BJ (cell line): ENCODE measurements at places on chromosomes 3 and 15.

DNA sequence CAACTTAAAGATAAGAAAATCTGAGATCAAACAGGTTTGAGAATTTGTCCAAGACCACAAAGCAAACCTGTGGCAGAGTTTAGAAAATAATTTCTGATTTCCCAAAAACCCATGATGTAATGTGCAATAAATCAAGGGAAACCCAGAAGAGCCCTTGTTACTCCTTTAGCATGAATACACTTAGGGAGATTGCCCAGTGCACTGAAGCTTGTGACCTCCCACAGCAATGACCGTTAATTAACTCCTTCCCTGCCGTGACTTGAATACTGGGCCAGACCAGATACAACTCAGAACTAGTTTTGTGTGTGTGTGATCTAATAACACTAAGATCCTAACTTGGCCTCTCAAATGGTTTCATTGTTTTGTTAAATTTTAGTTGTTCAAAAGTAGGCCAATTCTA lies 2.5 kb downstream of the PRKAR2A start:
- no peak for DNase-seq

- no peak for DNase-seq
Measured at GRCh38 chr15:100204771-100205170, 137.0 kb downstream of the ADAMTS17 start.

DNA sequence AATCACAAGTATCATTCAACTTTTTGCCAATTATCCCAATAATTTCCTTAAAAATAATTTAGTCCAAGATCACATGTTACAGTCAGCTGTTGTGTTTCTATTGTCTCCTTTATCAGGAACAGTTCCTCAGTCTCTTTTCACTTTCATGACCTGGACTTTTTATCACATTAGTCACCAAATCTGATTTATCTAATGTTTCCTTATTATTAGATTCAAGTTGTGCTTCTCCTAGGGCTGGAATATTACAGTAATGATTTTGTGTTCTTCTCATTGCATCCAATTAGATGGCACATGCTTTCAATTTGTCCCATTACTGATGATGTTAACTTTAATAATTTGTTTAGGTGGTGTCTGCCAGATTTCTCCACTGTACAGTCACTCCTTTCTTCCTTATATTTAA lies 66.3 kb upstream of the DCBLD2 start:
- DNase-seq, result no peak

- no peak for DNase-seq
Measured at GRCh38 chr15:24678485-24678884, 2.9 kb downstream of the NPAP1 start.

GRCh38 chr3:184603151-184604030 lies 41.8 kb downstream of the EPHB3 start:
- DNase-seq, result no peak

DNA sequence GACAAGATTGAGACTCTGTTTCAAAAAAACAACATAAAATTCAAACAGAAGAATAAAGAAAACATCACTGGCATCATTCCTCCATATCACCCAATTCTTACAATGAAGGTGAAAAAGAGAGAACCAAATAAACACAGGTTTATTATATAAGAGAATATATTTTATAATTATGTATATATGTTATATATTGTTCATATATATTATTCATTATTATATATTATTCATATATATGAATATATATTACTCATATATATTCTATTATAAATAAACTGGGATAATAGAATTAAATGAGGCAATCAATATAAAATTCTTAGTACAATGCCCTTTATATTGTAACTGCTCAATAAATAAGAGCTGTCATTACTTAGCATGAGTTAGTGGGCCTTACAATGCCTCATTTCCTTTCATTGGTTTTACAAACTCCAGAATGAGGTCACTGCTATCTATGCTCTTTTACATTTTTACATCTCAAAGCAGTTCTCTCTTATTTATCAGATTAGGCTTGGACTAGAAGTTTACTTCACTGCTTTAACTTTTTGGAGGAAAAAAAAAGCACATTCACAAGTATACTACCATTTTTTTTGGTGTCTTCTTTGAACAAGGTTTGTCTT lies 135.5 kb upstream of the TTC14 start:
- no peak for DNase-seq

DNA sequence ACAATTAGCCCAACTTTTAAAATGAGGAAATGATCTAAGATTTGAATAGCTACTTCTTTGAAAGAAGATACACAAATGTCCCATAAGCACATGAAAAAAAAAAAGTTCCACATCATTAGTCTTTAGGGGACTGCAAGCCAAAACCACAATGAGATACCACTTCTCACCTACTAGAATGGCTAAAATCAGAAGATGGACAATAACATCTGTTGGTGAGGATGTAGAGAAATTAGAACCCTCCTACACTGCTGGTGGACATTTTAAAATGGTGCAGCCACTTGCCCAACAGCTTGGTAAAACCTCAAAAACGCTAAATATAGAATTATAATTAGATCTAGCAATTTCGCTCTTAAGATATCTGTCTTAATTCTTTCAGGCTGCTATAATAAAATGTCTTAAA lies 77.1 kb downstream of the MEX3B start:
- no peak for DNase-seq

GRCh38 chr3:172174513-172175253 lies 135.3 kb downstream of the FNDC3B start:
- DNase-seq, result no peak

DNA sequence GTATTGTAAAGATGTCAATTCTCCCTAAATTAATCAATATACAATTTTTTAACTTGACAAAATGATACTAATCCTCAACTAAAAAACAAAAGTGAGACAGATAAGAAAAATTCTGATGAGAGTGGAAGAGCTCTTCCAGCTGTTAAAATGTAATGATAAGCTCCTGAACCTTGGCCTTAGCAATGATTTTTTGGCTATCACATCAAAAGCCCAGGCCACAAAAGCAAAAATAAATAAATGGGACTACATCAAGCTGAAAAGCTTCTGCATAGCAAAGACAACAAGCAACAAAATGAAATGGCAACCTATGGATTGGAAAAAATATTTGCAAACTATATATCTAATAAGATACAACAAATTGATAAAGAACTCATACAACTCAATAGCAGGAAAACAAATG lies 24.0 kb upstream of the SRPRB start:
- DNase-seq, result no peak

DNA sequence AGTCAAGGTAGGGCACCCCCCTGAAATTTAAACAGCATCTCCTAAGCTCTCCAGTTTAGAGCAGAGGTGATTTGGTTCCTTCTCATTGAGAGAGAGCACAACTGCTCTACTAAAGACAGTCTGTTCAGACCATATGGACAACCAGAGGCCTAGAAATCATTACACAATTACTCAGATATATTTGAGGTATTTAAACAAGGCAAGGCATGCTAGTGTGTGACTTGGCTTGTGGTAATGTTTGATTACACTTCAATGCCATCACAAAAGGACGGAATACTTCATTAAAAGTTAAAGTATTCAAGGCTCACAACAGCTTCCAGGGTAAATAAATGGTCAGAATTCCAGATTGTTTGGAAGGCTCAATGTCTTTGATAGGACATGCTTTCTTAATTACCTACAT lies 110.2 kb downstream of the LRTM1 start:
- DNase-seq, result peak; percentile 64

DNA sequence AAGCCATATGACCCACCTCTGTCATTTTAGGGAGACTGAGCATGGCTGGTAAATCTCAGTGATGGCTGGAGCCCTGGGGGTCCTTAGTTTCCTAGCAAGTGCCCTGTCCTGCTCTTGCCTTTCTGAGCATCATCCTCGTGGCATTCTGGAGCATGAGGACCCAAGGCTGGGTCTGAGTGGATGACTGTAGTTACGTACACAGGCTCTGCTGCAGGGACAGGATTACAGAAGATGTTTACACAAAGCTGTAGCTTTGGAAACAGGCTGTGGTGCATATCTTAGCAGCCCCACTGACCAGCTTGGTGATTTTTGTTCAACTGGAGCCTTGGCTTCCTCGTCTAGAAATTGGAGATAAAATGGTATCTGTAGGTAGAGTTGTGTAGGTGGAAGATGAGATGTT lies 272.9 kb upstream of the CTDSPL start:
- DNase-seq, result no peak

- DNase-seq, result no peak
Measured at GRCh38 chr3:37867144-37867543, 5.5 kb downstream of the CTDSPL start.

GRCh38 chr3:183494341-183494740 lies 61.2 kb downstream of the KLHL6 start:
- DNase-seq, result no peak

- no peak for DNase-seq
Measured at GRCh38 chr15:98763179-98763578, 114.8 kb downstream of the IGF1R start.

DNA sequence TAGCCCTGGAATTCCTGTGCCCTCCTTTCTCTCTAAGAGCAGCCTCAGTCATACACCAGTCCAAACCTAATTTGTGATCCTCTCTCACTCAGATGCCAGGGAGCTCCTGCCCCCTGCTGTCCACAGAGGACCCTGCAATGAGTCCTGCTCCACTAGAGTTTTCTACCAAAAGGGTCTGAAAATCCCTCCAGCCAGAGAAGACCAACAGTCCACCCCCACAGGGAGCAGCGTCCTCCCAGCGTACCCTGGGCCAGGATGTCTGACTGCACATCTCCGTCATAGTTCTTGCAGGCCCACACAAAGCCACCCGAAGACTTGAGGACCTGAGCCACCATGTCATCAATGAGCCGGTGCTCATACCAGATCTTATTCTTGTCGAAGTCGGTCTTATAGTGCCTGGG lies 15.4 kb downstream of the IDH2 start:
- no peak for DNase-seq

- no peak for DNase-seq
Measured at GRCh38 chr3:97612632-97613031, 151.9 kb upstream of the ARL6 start.

- no peak for DNase-seq
Measured at GRCh38 chr15:99614749-99615288, 49.0 kb downstream of the MEF2A start.

DNA sequence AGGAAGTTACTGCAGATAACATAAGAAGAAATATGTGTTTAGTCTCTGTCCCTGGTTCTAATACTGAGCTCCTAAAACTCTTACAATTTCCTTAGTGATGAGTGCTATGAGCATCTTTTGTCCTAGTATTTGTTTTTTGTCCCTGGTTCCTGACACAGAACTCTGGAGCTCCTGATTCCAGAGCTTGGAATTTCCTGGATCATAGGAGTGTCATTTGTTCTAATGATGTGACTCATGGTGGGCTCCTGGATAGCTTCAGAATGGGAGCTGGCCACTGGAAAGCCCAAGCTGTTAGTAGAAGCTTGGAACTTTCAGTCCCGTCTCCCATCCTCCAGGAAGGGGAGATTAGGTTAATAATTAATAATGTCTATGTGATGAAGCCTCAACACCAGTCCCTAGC lies 98.2 kb downstream of the CNTN6 start:
- no peak for DNase-seq

DNA sequence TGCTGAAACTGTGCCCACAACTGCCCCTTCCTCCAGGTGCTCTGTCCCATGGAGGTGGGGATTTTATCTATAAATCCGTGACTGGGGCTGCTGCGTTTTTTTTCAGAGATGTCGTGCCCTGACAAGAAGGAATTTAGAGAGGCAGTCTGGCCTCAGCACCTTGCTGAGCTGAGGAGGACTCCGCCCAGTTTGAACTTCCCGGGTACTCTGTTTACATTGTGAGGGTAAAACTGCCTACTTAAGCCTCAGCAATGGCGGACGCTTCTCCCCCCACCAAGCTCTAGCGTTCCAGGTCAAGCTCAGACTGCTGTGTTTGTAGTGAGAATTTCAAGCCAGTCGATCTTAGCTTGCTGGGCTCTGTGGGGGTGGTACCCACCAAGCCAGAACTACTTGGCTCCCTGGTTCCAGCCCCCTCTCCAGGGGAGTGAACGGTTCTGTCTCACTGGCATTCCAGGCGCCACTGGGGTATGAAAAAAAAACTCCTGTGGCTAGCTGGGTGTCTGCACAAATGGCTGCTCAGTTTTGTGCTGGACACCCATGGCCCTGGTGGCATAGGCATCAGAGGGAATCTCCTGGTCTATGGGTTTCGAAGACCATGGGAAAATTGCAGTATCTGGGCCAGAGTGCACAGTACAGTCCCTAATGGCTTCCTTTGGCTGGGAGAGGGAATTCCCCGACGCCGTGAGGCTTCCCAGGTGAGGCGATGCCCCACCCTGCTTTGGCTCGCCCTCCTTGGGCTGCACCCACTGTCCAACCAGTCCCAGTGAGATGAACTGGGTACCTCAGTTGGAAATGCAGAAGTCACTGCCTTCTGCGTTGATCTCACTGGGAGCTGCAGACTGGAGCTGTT lies 68.5 kb upstream of the SGO1 start:
- no peak for DNase-seq

GRCh38 chr3:190013943-190014924 lies 106.5 kb downstream of the P3H2 start:
- DNase-seq, result no peak

DNA sequence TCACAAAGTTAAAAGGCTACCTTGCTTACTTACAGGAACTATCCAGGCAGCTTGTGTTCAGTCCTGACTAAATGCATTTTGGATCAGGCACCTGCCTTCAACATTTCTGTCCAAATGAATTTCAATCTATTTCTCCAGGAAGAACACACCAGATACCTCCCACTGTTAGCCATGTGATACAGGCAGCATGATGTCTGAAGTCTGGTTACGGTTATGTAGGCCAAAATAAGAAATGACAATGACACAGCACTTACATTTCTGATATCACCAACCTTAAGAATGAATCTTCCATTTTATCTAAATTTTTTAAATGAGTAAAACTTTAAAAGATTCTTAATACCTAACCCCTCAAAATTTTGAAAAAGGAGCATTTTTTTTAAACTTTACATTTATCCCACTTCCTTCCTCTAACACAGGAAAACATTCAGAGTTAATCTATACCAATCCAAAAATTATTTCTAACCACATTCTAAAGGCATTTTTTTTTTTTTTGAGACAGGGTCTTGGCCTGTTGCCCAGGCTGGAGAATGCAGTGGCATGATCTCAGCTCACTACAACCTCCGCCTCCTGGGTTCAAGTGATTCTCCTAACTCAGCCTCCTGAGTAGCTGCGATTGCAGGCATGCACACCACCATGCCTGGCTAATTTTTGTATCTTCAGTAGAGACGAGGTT lies at the start of gene MAP4:
MAP4 (minus strand) TSS at position 116 of the 673 bp plus-strand sequence. CDS start 17,556 bp downstream, outside the sequence.
- no peak for DNase-seq

DNA sequence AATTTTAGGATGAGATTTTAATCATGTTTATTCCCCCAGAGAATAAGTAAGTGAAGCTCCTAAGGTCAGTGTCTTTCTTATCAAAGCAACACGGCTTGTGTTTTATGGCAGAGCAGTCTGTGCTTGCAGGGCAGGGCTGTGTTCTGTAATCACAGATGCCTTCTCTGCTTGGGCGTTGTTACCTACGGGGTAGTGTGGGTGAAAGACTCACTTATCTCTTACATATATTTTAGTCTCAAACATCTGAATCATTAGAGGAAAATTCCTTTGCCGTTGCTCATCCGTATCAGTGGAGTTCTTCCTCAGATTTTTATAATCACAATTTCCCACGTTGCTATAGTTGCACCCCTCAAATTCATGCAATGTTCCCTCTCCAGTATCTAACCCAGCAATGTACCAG lies 271.7 kb upstream of the MEIS2 start:
- no peak for DNase-seq

GRCh38 chr3:110806924-110807323 lies 264.7 kb upstream of the NECTIN3 start:
- DNase-seq, result no peak
